ENCODE measurements at places on chromosomes 12 and 14.

DNA sequence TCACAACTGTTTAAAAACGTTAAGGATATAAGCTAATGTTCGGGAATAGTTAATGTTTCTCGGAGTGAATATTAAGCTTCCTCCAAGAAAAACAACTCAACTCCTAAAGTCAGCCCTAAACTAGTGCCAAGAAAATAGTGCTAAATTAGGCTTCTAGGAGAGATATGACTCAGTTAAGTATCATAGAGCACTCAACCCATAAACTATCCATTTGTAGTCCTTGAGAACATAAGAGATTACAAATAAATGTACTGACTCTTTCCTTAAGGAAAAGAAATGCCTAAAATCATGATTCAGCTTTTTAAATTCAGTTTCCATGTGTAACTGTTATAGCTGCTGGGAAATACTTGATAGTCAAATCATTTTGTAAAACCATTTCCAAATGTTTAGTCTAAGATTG, 117.1 kb downstream of the HMGA2 start:
- no peak for DNase-seq

DNA sequence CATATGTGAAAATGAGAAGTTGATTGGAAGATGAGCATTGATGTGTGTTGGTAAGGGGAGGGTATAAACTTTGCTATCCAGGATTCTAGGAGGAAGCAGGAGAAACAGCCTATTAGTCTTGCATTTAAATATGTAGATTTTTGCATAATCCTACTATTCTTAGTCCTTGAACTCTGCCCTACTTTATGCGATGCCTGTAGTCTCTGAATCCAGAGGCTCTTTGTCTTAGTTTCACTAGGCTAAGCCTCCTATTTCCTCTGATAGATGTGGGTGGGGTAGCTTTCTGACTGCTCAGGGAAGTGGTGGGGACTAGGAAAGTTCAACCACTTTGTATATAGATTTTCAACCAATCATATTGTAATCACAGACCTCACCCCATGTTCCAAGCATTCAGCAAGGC, 49.5 kb upstream of the KCNC2 start:
- no peak for DNase-seq

- DNase-seq = no peak
These were observed 3.7 kb upstream of the DENND5B start for GRCh38 chr12:31594681-31595080.

DNA sequence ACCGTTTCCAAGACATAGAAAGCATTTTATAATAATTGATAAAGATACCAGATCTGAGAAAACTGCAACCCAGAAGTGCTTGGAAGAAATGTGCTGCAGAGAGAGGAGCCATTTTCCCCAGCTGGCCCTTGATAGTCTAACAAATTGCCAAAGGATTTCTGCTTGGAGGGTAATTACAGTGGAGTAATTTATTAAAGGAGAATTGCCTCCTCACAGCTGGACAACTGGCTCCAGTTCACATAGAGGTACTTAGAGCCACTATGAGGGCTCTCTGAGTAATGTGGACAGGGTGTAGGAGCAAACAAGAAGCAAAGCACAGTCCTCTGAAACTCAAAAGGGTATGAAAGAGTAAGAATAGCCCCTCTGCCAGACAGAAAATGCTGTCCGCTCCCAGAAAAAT, 335.6 kb downstream of the SYT1 start:
- no peak for DNase-seq

GRCh38 chr12:51752234-51752889, 96.2 kb downstream of the FIGNL2 start:
- DNase-seq = peak; percentile 29

- no peak for DNase-seq
These were observed 639.9 kb downstream of the DIO2 start for GRCh38 chr14:79571366-79571765.

DNA sequence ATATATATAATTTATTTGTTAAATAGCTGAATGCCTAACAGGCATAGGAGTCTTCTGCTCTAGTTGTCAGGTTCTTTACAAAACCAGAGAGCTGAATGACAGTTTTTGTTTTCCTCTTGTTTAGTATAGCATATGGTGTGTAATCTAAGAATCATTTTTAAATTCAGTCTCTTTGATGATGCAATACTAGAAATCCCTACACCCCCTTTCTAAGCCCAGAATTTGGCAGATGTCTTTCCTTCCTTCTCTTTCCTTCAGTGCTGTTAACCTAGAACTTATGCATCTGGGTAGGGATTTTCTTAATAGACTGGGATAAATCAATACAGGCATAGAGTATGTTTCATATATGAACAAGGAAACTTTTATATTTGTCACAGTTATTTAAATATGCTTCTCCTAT, 198.1 kb downstream of the KCNH5 start:
- no peak for DNase-seq

DNA sequence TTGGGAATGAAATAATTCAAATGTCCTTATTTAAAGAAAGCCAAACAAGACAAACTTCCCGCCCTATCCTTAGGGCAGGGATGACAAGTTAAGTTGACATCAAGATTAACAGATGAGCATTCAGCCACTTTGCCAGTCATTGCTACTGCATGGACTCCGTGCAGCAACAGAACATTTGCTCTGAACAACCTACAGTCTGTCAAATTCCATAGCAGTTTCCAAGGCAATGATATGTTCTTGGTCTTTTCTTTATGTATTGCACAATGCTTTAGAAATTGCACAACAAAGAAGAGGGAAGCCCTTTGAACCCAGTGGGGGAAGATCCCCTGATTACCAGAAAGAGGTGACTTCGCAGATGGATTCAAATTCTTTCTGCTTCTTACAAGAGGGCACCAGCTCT, 269.8 kb downstream of the BCAT1 start:
- peak; percentile 76 for DNase-seq

GRCh38 chr12:93176610-93177126, 201.1 kb upstream of the NUDT4 start:
- no peak for DNase-seq

- DNase-seq = no peak
These were observed 61.1 kb downstream of the WDR20 start for GRCh38 chr14:102200690-102201352.

DNA sequence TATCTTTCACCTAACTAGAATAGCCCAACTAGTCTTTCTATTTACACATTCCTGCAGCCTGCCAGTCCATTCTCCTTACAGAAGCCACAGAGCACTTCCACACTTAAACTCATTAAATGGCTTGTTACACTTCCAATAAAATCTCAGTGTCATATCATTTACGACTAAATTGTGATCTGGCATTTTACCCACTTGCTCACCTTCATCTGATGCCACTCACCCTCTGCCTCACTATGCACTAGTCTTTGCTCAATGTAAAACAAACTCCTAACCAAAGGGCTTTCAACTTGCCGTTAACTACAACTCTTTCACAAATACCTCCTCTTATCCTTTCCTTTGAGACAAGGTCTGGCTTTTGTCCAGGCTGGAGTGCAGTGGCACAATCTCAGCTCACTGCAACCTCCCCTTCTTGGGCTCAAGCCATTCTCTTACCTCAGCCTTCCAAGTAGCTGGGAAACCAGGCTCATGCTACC, 24.1 kb downstream of the YAF2 start:
- no peak for DNase-seq

DNA sequence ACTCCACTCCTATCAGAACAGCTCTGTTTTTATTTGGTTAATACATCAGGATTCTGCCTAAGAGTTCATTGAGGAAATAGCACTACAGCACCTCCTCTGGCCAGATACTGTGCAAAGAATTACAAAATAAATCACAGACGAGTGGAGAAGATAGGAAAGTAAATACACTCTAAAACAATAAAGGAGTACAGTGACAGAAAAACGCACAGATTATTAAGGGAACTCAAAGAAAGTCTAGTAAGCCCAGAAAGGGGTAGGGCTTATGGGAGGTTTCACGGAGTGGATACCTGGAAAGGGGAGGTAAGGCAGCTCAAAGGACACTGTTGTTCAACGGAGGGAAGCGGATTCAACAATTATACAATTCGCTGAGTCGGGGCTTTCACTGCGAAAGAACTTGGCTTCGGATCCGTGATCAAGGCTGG, 5.5 kb downstream of the OR10AD1 start:
- peak; percentile 45 for DNase-seq

GRCh38 chr12:45183246-45183645, 32.6 kb upstream of the ANO6 start:
- DNase-seq = no peak

DNA sequence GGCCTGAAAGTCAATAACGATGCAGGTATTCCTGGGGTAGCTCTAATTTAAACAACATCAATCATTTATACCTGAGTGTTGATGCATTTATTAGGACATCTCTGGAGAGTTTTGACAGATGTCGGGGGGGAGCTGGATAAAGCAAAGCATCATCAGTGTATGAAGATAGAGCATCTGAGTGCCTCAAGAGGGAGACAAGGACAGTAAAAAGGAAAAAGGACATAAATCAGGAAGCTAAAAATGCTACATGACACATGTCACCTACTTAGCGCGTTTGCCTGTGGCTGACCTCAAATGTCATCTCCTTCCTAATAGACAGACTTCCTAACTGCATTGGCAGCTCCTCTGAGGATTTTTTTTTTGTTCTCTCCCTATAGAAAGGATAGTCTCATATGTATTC, 259.5 kb upstream of the PKP2 start:
- DNase-seq = peak; percentile 0

DNA sequence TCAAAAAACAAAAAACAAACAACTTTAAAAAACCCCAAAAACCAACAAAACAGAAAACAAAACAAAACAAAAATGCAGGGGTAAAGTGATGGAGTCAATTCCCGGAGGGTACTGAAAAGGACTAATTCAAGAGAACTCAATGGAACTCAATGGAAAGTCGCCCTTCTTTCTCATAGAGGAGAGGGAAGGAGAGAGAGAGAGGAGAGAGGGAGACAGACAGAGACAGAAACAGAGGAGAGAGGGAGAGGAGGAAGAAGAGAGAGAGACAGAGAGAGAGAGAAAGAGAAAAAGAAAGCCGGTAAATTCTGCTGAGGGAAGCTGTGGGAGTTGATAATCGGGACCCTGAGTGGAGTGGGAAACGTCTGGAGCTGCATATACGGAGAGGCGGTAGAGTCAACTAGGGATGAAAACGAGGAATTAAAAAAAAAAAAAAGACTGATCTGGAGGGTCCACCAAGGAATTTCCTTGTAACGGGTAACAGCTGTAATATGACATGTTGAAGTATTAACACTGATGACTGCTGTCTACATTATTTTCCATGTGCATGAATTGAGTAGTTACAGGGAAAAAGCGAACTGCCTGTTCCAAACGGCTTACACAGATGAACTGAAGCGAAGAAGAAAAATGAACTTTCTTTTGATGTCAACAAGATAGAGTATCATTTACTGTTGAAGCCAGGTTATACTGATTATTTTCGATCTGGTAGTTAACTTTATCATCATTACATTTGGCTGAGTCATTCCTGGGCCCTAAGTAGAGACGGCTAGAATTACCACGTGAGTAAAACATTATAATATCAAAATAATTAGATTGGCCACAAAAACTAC, 934 bp upstream of the ZC2HC1C start:
- no peak for DNase-seq

DNA sequence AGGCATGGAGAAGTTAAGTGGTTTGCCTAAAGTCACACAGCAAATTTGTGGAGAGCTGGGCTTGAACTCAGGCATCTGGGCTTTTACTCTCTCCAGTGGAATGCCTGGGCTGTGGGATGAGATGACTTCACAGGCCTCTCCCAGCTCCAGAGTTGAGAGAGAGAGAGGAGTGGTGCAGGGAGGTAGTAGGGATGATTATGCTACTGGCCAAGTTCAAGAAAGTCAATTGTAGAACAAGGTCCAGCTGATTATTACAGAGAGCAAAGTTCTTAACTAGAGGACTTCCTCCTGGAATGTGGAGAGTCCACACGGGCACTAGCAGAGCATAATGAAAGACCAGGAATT, 769 bp upstream of the EMP1 start:
- DNase-seq = no peak

GRCh38 chr14:45136399-45136798, 669 bp downstream of the FANCM start:
- DNase-seq = no peak

DNA sequence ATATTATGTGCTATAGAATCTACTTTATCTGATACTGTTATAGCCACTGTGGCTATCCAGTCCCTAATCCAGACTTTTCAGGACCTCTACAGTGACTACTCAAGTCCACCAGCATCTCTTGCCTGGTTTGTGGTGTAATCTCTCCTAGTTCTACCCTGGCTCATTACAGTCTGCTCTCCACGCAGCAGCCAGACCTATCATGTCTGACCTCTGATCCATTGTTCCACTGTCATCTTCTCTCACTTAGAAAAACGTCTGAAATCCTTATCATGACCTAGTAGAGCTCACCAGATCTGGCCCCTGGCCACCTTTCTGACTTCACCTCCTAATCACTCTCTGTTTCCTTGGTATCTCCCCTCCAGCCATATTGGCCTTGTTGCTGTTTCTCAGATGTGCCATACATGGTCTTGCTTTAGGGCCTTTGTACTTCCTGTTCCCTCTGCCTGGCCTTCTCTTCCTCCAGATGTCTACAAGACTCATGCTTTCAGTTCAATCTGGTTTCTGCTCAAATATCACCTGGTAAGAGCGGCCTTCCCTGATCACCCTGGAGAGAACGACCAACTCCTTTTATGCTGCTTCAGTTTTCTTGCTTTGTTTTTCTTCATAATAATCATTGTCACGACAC, 475.5 kb downstream of the AACS start:
- DNase-seq = no peak

- DNase-seq = no peak
These were observed 41.0 kb upstream of the DICER1 start for GRCh38 chr14:95198320-95198719.

DNA sequence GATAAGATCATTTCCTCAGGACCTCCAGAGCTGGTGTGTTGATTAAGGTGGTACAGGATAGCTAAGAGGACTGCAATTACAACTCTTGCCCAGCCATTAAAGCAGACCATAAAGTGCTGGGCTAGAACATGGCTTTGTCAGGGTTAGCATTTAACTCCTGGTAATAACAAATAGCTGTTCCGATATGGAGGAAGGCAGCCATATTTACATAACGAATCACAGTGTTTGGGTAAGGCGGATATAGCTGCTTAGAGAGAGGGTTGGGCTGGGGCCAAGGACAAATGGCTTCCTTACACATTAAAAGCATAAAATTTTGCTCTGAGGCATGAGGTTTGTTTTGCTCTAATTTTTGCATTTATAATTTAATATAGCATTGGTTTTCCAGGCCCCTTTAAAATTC, 297.7 kb upstream of the DDHD1 start:
- no peak for DNase-seq

DNA sequence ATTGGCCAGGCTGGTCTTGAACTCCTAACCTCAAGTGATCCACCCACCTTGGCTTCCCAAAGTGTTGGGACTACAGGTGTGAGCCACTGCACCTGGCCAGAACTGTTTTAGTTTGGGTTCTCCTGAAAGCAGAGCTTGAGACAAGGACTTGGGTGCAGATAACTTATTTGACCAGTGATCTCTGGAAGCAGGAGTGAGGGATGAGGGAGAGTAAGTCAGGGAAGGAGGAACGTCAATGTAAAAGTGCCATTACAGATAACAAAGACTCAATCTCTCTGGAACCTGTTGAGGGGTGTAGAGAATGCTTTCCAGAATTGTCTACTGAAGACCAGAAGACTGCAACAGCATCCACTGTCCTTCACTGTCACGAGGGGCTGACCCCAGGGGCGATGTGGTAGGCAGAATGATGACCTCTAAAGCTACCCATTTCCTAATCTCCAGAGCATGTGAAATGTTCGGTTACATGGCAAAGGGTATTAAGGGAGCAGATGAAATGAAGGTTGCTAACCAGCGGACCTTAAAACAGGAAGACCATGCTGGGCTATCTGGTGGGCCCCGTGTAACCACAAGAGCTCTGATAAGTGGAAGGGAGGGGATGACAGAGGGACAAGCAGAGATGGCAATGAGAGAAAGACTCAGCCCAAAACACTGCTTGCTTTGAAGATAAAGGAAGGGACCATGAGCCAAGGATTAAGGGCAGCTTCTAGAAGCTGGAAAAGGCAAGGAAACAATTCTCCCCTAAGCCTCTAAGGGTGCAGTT, 207.8 kb downstream of the RBM19 start:
- no peak for DNase-seq

Data from suppressor macrophage (primary cell).